ENCODE measurements at places on chromosomes 6 and 20. TPM values are rescaled to one million over a fixed set of nuclear protein-coding genes. Genes with fewer than 3 reads are reported as not detected.

- H3K27ac ChIP-seq = no peak overlapping the region
- no peak overlapping the region for H3K4me3 ChIP-seq
- no peaks in the 10 kb centered on the region for H3K27me3 ChIP-seq
- H3K4me1 ChIP-seq = no peaks in the 10 kb centered on the region
- DNase-seq = no peak
Measured at GRCh38 chr6:50958148-50958697, 139.6 kb downstream of the TFAP2B start.

Gene PAQR8
- 1.8 TPM for total RNA-seq

DNA sequence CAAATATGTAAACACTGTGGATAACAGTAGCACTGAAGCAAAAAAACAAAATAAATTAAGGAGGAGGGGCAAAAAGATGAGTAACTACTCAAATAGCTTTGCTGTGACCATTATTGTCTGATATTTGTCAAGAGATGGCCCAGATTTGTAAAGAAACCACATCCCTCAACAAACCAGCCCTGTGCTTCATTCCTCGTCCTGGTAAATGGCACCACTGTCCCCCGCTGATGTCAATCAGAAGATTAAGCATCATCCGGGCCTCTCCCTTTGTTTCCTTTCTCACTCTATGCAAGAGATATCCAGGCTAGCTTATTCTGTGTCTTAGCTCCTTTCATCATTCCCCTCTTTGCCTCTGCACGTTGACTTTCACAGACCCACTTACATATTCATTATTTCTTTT is 259.0 kb downstream of the SYNE1 start:
- peak overlapping the region; percentile 13 for H3K4me3 ChIP-seq
- peak; percentile 18 for DNase-seq
- H3K27ac ChIP-seq = peak overlapping the region; percentile 30
- no peaks in the 10 kb centered on the region for H3K27me3 ChIP-seq
- H3K36me3 ChIP-seq = no peaks in the 10 kb centered on the region

Gene HNF4A
- total RNA-seq = 0.22 TPM

Gene FLRT3
- 15.7 TPM for total RNA-seq

Gene SLC22A16
- not detected for total RNA-seq

DNA sequence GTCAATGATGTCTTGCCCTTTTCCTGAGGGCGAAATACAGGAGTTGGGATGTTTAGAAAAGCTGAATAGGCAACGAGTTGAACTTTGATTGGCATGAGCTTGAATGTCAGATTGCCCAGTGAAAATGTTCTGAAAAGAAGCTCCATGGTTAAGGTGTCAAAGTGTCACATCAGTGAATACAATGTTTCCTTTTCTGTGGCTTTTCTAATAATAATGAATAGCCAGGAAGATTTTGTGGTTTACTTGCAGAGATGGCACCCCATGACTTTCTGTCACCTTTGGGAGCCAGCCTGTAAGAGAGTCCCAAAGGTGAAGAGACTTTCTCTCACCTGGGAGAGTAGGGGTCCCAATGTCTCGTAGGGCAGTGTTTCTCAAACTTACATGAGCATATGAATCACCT is 119.2 kb downstream of the KCNQ5 start:
- H3K27me3 ChIP-seq = no peaks in the 10 kb centered on the region
- H3K27ac ChIP-seq = peak overlapping the region; percentile 7
- peaks cover 14% of the 10 kb centered on the region for H3K4me1 ChIP-seq
- H3K36me3 ChIP-seq = no peaks in the 10 kb centered on the region

- no peaks in the 10 kb centered on the region for H3K36me3 ChIP-seq
- DNase-seq = peak; percentile 63
- no peak overlapping the region for H3K4me3 ChIP-seq
- no peak overlapping the region for H3K27ac ChIP-seq
- no peaks in the 10 kb centered on the region for H3K27me3 ChIP-seq
Measured at GRCh38 chr6:39980839-39981580, 46.7 kb upstream of the MOCS1 start.

Gene CPNE5
- total RNA-seq = not detected

All from MCF 10A (cell line).